ENCODE measurements at places on chromosomes 2 and 18. TPM values are rescaled to one million over a fixed set of nuclear protein-coding genes. Genes with fewer than 3 reads are reported as not detected.

PLCD4 gene
- total RNA-seq, result 0.52 TPM

TANK gene
- total RNA-seq, result 97.2 TPM

DNA sequence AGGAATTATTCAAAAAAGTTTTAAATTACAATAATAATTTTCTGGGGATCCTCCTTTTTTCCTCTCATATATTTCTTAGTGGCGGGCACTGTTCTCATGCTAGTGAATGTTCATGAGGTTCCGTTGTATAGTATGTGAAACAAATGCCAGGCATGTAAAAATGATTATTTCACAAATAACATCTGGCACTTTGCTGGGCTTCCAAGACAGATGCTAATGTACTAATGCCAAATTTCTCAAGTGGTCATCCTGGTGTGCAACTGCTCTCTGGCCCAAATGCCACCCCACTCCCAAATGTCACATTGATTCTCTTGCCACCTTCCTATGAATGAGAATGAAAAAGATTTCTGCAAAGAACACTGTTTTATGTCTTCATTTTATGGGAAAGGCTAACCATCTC is 564.0 kb upstream of the GCFC2 start:
- no peak for DNase-seq

DNA sequence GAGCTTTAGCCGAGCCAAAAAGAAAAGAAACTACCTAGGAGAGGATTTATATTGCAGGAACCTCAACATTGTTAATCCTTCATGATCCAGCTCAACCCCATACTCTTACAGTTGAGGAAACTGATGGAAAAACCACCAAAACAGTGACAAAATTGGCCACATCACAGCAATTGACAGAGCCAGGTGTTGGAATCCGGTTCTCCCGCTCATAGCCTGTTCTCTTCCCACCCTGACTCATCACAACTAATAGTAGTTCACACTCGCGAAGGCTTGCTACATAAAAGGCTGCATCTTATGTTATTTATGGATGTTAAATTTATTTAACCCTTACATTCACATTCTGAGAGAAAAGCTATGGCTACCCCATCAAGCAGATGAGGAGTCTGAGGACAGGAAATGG is 33.7 kb downstream of the SLC9A4 start:
- DNase-seq, result no peak

DNA sequence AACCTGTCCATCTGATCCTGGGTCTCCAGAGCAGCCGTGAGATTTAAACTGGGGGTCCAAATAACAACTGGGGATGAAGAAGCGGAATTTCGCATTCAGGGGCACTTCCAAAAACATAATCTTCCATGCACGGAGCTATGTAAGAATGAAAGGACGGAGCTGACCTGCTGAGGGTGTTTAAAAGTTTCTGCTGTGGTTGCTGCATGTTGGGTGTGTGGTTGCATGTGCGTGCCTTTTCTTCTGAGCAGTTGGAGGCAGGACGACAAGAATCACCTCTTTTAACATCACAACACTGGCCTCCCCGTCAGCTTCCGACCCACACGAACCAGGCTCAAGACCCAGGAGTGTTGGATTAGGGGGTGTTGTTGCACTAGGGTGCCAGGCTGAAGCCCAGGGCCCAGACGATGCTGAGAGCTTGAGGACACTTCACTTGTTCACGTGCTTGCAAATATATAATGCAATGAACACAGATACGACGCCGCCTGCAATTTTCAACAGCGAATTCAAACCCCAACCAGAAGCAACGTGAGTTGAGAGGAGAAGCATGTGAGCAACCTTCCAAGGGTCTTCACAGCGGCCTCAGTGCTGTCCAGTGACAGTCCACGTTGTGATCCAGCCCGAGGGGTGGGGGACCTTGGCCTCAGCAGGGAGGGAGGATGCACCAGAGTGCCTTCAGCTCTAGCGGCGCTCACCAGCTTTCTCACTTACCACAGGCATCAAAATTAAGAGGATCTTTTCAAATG is 76.0 kb upstream of the SALL3 start:
- no peak for DNase-seq
